ENCODE measurements at places on chromosomes 5 and 9.

DNA sequence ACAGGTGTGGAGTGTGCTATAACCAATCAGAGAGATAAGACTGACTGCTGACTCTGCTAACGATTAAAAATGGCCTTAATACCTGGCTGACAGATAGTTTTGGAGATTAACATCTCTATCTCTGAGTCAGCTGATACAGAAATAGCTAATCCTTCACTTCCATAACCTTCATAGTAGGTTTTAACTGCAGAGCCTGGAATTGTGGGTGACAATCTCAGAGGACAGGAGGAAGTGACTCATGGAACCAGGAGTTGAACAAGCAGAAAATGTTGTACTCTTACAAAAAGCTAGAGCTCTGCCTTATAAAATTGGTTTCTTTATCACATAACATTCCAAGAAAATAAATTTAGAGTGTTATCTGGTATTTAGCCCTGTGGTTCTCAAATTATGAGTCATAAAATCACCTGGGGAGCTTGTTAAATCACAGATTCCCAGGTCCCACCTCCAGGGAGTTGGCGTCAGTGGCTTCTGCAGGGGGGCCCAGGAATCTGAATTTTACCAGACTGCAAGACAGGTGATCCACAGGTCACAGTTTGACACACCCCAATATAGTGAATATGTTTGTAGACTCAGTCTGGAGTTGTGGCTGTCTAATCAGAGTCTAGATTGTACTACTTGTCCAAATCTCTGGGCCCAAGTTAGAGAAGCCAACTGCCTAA is 44.4 kb upstream of the AFAP1L1 start:
- no peak for DNase-seq

GRCh38 chr9:131436376-131436775 is 42.5 kb downstream of the PRRC2B start:
- no peak for DNase-seq

DNA sequence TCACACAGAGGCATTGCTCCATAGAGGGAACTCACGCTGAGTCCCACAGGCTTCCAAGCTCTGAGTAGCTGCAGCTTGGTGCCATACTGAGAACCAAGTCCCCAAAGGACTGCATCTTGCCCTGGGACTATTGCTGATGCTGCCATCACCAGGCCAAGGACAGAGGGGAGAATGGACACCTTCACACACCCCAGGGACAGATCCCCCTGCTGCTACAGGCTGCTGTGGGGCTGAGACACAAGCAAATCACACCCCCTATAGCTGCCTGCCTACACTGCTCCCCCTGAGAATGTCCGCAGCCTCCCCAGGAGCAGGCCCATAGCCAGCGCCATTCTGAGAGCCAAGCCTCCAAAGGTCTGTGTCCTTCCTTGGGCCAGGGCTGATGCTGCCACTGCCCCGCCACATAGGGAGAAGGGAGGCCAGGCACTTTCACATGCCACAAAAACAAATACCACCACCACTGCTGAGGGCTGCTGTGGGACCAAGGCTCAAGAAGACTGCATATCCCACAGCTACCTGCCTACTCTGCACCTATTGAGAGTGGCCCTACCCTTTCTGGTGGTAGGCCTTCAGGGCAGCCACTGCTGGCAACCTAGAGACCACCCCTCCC is 81.5 kb downstream of the SYK start:
- DNase-seq: no peak

DNA sequence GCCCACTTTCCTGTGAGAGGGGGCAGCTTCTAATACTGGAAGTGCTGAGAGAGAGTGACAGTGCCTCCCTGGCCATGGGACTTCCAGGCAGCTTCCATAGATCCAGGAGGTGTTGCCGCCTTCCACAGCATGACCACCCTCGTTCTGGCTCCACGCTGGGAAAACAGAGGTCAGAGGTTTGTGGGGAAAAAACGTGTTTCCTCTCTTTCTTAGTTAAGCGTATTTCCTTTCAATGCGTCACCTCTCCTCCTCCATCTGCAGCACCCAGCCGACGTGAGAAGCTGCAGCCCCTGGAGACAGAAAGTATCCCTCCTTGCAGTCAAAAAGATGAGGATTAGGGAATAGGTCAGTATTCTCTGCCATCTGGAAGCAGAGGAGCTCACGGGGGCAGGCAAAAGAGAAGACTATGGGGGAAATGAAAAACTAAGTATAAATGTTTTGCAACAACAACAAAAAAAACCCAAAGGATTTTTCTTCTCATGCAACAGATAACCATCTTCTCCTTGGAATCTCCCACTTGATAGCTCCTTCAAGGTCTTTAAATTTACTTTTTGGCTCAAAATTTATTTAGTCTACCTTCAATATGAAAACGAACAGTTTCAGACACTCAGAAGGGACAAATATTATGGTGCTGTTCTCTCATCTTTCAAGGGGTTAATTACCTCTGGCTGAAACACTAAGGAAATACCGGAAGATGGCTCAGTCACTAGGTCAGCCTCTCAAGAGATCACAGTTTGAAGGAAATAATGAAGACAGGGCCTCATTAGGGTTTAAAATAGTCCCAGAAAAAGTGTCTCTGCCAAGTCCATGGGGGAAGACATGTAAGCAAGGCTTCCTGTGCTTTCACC is 38.0 kb downstream of the MTMR12 start:
- no peak for DNase-seq

GRCh38 chr5:169696621-169697510 is 59.8 kb downstream of the DOCK2 start:
- DNase-seq: no peak

- no peak for DNase-seq
These were observed 229.1 kb downstream of the ESM1 start for GRCh38 chr5:54756301-54756700.

DNA sequence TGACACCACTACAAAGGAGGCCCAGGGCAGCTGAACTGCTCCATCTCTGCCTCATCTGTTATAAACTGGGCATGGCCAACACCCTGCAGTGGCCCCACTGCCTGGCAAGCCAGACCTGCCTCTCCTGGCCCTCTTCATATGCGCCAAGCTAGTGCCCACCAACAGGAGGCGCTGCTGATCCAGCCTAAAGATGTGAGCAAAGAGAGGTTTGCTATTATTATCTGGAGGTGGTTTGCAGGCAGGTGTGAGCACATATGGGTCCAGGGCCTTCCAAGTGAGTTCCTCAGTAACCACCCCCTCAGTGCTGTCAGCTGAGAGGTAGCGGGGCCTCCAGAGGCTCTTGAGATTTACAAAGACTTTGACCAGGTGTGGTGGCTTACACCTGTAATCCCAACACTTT is 232.2 kb downstream of the SYK start:
- no peak for DNase-seq

DNA sequence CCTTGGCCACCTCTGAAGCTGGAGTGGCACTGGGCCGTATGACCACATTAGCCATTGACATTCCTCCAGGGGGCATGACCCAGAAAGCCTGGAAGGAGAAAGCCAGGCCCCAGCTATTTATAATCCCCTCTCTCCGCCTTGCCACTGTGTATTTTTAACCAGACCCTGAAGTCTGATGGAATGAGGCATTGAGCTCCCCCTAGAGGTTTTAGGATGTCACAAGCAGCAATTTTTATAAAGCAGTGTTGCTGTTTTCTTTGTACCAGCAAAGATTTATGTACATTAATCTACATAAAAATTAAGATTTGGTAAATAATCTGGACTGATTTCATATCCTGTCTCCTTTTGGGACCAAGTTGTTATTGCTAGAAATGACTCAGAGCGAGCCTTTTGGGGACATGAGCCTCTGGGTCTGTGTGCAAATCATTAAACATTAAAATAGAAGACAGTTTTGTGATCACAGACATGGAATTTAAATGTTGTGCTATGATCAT is 127.1 kb downstream of the TRIO start:
- no peak for DNase-seq

DNA sequence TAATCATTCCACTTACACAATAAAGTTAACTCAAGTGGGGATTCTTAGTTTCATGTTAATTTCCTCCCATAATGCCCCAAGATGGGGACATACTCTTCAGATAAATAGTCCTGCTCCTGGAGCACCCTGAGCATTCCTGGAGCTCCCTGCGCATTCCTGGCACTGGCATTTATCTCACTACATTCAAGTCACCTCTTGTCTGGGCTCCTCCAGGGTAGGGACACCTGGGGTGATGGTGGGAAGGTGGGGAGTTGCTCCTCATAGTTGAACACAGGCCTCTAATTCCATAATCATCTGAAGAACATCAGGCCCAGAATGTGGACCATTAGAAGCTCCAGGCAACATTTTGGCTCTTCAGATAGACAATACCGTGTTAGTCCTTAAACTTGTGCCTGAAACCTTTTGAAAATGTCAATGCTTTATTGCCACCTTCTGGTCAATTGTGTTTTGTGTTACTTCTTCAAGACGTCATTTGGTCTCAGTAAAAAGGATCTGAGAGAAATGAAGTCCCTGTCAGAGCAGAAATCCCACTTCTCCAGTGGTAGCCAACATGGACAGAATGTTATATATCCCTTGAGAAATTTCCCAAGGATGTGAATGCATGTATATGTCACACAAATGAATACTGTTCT is 14.2 kb upstream of the AGGF1 start:
- DNase-seq: no peak

GRCh38 chr5:66239034-66239433 is 94.9 kb downstream of the SREK1 start:
- no peak for DNase-seq

- no peak for DNase-seq
These were observed 60.1 kb upstream of the FCHO2 start for GRCh38 chr5:72895758-72896157.

GRCh38 chr9:115599898-115600297 is 481.9 kb upstream of the TNC start:
- DNase-seq: no peak

DNA sequence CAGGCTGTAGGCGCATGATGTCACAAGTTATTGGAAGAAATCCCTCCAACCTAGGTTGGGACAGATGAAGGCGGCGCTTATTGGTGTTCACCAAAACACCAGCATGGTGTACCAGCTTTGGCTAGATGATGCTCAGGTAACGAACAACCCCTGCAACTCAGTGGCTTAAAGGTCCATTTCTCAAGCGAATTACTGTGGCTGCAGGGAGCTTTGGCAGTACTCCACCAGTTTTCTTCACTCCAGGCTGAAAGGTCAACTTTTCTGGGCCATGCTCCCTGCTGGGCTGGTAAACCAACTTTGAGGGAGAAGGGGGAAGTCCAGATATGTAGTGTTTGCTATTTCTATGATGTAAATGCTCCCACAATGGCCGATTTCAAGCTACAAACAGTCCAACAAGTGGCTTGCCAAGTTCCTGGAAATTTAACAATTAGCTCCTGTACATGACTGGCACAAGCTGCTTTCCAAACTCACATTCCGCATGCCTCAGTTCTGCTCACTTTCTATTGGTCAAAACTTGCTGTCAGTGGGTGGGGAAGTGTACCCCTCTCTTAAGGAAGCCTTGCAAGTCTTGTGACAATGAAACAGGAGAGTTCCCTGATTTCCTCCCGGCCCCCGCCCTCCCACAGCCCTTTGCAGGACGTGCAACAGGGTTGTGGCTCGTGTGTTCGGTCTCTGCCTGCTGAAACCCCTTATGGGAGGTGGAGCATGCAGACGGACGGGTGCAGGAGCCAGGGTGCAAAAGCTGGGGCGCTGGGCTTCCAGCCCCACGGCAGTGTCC is 588 bp upstream of the ZBED3 start:
- DNase-seq: peak; percentile 22

DNA sequence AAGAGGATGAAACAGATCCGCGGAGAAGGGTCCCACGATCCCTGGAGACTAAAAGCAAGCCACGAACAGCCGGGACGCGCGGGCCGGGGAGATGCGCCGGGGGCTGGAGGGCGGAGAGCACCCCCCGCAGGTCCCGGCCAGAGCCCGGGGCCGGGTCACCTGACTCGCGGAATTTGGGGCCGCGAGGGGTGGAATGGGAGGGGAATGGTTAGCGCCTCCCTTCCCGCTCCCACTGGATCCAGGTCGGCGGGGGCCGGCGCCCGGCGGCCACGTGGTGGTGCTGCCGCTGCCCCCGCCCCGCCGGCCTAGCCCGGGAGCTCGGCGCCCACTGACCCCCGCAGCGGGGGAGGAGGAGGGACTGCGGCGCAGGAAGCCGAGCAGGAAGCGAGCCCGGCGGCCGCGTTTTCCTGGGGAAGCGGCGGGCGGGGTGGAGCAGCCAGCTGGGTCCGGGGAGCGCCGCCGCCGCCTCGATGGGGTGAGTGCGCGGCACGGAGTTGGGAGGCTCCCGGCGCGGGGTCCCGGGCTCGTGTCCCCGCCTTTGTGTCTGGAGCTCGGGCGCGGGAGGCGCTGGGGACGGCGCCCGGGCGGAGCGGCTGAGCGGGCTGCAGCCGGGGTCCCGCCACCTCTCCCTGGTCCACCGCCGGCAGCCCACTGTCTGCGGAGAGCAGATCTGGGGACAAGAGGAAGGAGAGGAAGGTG is at the start of gene RAI14:
Gene RAI14 (plus strand): TSS at position 328 of the 699 bp plus-strand sequence. CDS start 30,592 bp downstream, outside the sequence.
- DNase-seq: peak; percentile 60

GRCh38 chr9:88987661-88988060 is 3.6 kb upstream of the S1PR3 start:
- DNase-seq: no peak

DNA sequence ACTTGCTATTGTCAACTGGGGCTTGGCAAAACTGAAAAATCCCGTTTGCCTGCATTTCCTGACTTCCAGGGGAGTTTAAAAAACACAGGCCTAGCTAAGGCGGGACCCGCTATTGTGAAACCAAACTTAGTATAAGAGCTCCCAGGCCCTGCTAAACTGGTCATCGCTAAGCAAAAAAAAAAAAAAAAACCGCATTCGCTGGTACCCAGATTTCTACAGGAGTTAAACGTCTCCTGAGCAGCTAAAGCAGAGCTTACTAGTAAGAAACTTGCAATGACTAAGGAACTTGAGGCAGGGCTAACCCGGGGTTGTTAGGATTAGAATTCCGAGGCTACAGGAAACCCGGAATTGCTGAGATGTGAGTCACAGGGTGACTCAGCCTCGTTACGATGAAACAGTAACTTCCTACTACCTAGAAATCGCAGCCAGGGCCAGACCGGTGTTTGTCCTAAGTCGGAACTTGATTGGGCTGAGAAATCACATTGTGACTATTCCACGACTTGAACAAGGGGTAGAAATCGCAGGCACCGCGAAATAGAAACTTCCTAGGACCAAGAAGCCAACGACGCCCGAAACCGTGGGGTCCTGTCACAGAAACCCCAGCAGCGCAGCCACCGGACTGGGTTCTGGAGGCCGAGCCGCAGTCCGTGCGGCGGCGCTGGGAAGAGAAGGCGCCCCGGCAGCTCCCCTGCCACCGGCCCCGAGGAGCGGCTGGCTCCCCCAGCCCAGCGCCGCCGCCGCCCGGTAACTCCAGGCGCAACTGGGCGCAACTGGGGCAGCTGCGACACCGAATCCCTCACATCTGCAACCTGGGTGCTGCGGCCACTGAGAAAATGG is 89.4 kb downstream of the ANXA2R start:
- no peak for DNase-seq

DNA sequence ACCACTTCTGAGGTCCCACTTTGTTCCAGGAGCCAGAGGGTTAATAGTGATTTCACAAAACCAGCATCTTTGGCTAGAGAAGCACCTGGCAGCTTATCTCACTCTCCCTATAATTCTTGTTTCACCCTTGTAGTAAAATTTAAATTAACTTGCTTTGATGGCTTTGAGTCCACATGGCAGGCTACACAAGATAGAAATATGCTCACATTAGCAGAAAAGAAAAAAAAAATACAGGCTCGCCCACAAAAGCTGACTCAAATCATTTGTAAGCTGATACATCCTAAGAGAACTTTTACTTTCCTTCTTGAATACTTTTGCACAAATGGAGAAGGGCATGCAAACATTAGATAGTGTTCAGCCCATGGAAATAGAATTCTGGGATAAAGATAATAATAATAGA is 36.2 kb downstream of the TNFSF15 start:
- DNase-seq: no peak
